ENCODE measurements at places on chromosomes 16 and 17.

GRCh38 chr17:15510361-15510760 is 42.9 kb upstream of the CDRT4 start:
- DNase-seq = no peak

DNA sequence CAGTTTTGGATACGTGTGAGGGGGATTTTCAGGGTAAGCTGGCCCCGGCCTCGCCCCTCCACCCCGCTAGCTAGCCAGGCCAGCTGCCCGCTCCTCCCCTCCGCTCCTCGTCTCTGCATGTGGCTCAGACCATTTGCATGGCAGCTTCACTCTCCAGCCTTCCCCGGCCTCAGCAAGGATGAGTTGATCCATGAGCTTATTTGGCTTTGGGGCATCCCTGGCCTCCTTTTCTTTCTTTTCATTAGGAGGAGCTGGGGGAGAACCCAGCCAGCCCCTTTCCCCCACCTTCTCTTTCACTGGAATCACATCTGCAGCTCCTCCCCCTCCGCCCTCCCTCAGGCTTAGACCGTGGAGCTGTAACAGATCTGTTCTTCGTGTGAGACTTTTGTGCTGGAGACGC is 30.7 kb downstream of the ELAC2 start:
- DNase-seq = no peak

GRCh38 chr16:89798832-89799370 is 17.5 kb downstream of the FANCA start:
- no peak for DNase-seq

DNA sequence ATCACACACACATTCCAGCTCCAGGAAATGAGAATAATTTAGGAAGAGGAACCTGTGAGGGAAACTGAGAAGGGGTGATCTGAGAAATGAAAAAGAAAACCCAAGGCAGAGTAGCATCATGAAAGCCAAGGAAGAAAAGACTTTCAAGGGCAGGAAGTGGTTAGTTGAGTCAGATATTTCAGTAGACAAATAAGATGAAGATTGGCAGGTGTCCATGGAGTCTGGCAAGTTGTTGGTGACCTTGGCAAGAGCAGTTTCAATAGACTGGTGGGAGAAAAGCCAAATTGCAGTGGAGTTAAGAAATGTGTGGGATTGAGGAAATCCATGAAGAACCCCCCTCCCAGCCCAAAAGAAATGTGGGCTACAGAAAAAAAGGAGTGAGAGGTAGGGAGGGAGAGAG is 10.7 kb downstream of the GNAO1 start:
- no peak for DNase-seq

GRCh38 chr17:57794841-57795240 is 49.7 kb upstream of the CCDC182 start:
- DNase-seq = no peak

- no peak for DNase-seq
These were observed 13.2 kb downstream of the XYLT1 start for GRCh38 chr16:17457513-17457912.

DNA sequence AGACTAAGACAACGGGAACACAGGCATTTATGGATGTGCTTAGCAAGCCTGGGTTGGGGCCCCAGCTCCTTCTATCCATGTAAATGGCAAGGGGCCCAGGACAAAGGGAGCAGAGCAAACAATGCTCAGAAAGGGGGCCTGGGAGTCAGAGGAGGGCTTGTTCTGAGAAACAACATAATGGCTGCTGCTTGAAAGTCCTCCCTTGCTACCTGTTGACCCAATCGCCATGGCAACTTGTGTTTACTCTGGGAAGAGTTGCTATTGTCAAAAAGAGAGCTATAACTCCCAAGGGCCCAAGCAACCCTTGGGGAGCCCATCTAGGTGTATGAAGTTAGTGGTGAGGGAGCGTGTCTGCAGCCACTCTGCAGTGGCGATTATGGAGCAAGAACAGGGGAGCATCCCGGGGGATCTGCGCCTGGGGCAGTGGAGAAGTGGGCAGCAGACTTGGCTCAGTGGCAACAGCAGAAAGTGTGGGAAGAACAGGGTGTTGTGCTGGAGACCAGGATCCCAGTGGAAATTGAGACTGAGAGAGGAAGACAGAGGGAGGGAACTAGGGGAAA is 118.7 kb upstream of the NLRP1 start:
- no peak for DNase-seq

DNA sequence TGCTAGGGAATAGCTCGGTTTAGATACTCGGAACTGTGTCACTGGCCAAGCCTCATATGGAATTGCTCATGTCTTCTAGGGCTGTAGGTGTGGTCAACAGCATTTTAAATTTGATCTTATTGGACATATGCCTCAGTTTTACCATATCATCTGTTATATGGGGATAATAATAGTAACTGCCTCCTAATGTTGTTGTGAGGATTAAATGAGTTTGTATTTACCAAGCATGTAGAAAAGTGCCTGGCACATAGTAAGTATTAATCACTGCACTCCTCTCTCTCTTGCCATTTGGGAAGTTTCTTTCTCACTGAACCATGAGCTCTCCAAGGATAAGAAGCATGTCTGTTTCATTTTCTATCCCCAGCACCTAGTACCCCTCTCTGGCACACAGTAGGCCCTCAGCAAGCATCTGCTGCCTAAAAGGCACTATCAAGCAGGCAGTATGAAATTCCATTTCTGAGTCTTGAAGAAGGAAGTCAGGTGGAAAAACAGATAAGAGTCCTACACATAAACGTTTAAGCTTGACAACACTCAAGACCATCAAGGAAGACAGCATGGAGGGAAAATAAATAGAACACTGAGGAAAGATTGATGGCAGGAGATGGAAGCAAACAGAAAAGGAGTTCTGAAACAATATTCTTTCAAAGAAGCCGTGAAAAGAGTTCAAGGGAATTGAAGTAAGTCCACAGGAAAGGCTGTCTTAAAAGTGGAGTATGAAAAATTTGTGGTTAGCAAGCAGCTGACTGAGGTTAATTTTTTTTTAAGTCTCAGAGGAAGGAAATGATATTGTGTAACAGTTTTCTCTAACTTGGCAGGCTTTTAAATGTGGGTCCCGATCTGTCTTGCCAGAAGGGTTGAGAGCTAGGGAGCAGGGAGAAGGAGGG is 2.2 kb upstream of the ATP6V0A1 start:
- no peak for DNase-seq

- DNase-seq = no peak
These were observed 15.0 kb downstream of the GINS2 start for GRCh38 chr16:85673529-85674417.

DNA sequence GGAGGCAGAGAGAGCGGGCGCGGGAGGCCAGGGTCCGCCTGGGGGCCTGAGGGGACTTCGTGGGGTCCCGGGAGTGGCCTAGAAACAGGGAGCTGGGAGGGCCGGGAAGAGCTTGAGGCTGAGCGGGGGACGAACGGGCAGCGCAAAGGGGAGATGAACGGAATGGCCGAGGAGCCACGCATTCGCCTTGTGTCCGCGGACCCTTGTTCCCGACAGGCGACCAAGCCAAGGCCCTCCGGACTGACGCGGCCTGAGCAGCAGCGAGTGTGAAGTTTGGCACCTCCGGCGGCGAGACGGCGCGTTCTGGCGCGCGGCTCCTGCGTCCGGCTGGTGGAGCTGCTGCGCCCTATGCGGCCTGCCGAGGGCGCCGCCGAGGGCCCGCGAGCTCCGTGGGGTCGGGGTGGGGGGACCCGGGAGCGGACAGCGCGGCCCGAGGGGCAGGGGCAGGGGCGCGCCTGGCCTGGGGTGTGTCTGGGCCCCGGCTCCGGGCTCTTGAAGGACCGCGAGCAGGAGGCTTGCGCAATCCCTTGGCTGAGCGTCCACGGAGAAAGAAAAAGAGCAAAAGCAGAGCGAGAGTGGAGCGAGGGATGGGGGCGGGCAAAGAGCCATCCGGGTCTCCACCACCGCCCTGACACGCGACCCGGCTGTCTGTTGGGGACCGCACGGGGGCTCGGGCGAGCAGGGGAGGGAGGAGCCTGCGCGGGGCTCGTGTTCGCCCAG is 1.2 kb upstream of the CBX4 start:
- peak; percentile 33 for DNase-seq

- DNase-seq = no peak
These were observed 1.9 kb downstream of the DUS1L start for GRCh38 chr17:82063424-82064415.

GRCh38 chr17:43469145-43469544 is 14.6 kb upstream of the DHX8 start:
- DNase-seq = peak; percentile 70

- DNase-seq = no peak
These were observed 139.4 kb downstream of the ZFHX3 start for GRCh38 chr16:72908362-72909167.

GRCh38 chr17:82160075-82160474 is 52.6 kb downstream of the CCDC57 start:
- peak; percentile 95 for DNase-seq

- DNase-seq = no peak
These were observed 26.8 kb downstream of the KNOP1 start for GRCh38 chr16:19691161-19691711.

GRCh38 chr17:50517011-50517410 is 8.8 kb downstream of the MYCBPAP start:
- DNase-seq = no peak

DNA sequence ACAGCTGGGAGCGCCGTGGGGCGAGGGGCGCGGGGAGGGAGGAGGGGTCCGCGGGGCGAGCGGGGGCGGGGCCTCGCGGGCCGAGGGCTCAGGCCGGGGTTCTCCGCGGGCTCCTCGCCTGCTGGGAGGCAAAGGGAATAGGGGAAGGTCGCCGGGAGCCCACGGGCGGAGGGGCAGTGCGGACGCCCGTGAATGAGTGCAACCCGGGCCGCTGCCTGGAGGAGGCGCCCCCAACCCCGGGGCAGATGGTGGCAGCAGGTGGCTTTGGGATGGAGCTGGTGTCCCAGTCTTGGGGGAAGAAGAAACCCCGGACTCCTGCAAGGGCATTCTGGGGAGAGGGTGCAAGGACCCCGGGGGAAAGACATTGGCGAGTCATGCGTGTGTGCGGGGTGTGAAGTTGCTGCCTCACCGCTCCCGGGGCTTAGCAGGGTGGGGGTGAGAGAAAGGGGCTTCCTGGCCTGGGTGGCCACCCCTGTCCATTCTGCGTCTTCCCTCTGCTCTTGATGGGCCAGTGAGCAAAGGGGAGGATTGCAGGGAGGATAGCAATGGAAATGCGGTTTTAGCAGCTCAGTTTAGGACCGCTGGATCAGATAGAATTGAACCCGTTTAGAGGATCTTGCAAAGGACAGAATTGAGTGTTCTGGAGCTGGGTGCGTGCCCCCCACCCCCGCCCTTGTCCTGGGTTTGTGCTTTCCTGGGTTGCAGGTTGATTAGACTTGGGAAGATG is 526 bp downstream of the KIAA0513 start:
- DNase-seq = no peak

DNA sequence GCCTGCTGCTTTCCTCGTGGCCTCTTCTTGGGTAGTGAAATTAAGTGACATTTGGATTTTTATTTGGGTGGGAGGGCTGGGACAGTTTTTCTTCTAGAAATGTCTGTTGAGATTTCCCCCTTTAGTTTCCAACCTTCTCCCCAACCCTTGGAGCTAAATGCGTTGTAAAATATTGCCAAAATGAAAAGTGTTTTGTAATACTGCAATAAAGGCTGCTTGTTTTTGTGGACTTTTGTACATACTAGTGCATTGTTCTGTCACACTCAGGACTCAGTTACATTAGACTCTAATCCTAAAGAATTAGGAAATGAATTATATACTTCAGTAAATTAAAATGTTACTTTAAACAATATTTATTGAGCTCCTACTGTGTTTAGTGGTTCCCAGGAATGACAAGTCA is 21.7 kb downstream of the HEATR9 start:
- no peak for DNase-seq

DNA sequence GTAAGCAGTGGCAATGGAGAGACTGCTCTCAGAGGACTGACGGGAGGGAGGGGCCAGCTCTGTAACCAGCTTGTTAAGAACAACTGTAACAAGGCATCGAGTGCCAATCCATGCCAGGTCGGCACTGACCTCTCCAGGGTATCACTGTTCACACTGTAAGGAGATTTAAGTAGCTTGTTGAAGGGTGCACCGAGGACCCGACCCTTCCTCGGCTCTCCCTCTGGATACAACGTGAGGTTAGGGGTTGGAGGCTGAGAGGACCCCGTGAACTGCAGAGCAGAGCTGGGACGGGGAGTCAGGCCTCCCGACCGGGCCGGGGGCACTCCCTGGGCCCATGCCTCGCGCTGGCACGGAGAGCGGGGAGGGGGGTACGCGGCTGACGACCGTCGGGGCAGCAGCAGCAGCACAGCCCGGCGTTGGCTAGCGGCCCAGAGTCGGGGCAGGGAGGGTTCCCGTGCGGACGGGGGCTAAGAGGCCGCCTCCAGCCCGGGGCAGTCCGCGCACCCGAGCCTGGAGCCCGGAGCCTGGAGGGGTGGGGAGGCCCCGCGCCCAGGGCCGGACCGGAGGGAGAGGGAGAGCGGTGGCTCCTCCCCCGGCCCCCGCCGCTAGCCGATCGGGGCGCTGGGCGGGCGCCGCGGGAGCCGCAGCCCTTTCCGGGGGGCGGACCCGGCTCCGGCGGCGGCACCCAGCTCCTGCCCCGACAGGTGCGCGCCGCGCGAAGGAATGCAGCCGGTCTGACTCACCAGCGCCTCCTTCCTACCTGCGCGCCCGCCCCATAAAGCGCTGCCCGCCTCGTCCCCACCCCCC is at the start of gene ITGB4:
Gene ITGB4, plus strand, starts transcription at position 804 of the 807 bp plus-strand sequence. CDS start 3,245 bp downstream, outside the sequence.
- DNase-seq = peak; percentile 74

DNA sequence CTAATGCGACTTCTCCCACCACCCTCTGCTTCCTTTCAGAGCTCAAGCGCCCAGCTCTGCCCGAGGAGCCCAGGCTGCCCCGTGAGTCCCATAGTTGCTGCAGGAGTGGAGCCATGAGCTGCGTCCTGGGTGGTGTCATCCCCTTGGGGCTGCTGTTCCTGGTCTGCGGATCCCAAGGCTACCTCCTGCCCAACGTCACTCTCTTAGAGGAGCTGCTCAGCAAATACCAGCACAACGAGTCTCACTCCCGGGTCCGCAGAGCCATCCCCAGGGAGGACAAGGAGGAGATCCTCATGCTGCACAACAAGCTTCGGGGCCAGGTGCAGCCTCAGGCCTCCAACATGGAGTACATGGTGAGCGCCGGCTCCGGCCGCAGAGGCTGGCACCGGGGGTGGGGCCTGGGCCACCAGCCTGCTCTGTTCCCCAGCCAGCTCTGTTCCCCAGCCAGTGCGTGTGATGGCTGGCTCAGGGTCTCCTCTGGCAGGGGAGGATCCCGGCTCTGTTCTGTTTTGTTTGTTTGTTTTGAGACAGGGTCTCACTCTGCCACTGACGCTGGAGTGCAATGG is 18.7 kb downstream of the CRISPLD2 start:
- no peak for DNase-seq

All from trophoblast cell (in vitro differentiated cells and primary cell).